ENCODE measurements at places on chromosomes 3 and 15.

DNA sequence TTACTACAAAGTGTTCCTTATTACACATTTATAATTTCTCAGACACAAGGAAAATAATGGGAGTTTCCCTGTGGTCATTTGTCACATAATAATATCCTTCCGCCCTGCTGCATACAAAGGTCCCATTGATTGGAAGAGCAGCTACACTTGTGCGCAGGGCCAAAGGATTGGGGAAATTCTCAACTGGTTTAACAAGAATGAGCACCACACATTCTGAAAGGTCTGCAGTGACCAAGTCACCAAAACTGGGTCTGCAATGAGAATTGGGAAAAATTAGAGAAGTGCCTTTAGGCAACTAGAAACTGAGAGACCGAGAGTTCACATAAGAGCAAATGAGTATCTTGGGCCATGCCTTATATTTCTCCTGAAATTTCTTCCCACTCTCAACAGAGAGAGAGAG is 98.2 kb upstream of the NR2F2 start:
- peaks cover 18% of the 10 kb centered on the region for H3K4me1 ChIP-seq
- no peak overlapping the region for H3K4me3 ChIP-seq
- no peaks in the 10 kb centered on the region for H3K27me3 ChIP-seq
- DNase-seq = no peak

GRCh38 chr3:23174426-23175039 is 28.6 kb upstream of the UBE2E2 start:
- H3K4me1 ChIP-seq = no peaks in the 10 kb centered on the region
- H3K27ac ChIP-seq = no peak overlapping the region
- no peaks in the 10 kb centered on the region for H3K36me3 ChIP-seq

GRCh38 chr3:124121379-124122312 is 129.7 kb upstream of the ROPN1 start:
- H3K27me3 ChIP-seq = no peaks in the 10 kb centered on the region
- H3K27ac ChIP-seq = no peak overlapping the region
- H3K36me3 ChIP-seq = no peaks in the 10 kb centered on the region
- H3K4me1 ChIP-seq = peaks cover 20% of the 10 kb centered on the region
- no peak for DNase-seq

- peak overlapping the region; percentile 98 for H3K4me3 ChIP-seq
- no peaks in the 10 kb centered on the region for H3K36me3 ChIP-seq
- no peak for DNase-seq
- H3K27me3 ChIP-seq = no peaks in the 10 kb centered on the region
- peak overlapping the region; percentile 94 for H3K27ac ChIP-seq
These were observed 1.0 kb downstream of the MAPKAPK3 start for GRCh38 chr3:50617911-50618481.

DNA sequence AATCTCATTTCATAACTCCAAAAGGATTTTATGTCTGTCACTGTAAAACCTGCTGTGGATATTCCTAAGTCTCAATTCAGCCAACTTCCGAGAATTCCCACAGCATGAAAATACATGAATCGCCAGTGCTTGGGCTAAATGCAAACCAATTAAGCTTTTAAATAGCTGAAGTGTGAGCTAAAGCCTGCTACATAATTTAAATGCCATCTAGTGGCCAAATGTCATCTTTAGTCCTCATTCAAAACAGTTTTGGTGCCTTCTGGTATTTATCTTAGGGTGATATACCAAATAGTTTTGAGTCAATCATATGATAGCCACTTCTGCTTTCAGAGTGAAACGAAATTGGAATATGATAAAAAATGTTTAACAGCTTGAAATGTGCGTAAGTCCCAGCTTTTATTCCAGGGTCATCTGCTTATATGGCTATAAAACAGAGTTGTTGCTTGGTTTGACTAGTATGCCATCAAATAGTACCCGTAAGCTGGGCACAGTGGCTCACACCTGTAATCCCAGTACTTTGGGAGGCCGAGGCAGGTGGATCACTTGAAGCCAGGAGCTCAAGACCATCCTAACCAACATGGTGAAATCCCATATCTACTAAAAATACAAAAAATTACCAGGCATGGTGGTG is 41.8 kb upstream of the CCNL1 start:
- H3K27me3 ChIP-seq = no peaks in the 10 kb centered on the region
- no peak overlapping the region for H3K4me3 ChIP-seq
- no peaks in the 10 kb centered on the region for H3K36me3 ChIP-seq
- DNase-seq = no peak
- H3K27ac ChIP-seq = no peak overlapping the region

- H3K4me3 ChIP-seq = no peak overlapping the region
These were observed 291.8 kb downstream of the EDEM1 start for GRCh38 chr3:5479229-5479799.

DNA sequence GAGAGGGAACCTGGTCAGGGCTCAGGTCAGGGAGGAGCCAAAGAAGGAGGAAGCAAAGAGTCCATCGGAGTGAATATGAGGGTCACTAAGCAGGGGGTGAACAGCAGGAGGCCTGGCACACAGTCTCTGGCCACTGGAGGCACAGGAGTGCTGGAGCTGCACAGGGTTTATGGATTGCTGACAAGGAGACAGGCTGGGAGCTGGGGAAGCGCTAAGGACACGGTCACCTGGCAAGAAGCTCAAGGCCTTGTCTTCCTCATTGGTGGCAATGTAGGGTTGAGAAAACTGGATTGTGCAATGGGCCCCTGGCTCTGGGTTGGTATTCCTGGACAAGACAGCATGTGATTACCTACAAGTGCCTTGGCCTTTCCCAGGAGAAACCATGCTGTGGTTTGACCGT is 5.8 kb upstream of the CAMP start:
- H3K4me1 ChIP-seq = peaks cover 30% of the 10 kb centered on the region
- no peaks in the 10 kb centered on the region for H3K36me3 ChIP-seq
- no peaks in the 10 kb centered on the region for H3K27me3 ChIP-seq
- DNase-seq = no peak
- H3K27ac ChIP-seq = no peak overlapping the region

GRCh38 chr3:15579051-15579450 is 22.3 kb downstream of the HACL1 start:
- H3K36me3 ChIP-seq = peaks cover 30% of the 10 kb centered on the region
- H3K27ac ChIP-seq = no peak overlapping the region
- DNase-seq = no peak
- H3K4me3 ChIP-seq = no peak overlapping the region
- H3K27me3 ChIP-seq = no peaks in the 10 kb centered on the region

GRCh38 chr3:123791417-123791816 is 92.7 kb downstream of the MYLK start:
- H3K4me3 ChIP-seq = no peak overlapping the region
- H3K27ac ChIP-seq = no peak overlapping the region
- H3K4me1 ChIP-seq = no peaks in the 10 kb centered on the region
- H3K36me3 ChIP-seq = no peaks in the 10 kb centered on the region
- no peaks in the 10 kb centered on the region for H3K27me3 ChIP-seq

DNA sequence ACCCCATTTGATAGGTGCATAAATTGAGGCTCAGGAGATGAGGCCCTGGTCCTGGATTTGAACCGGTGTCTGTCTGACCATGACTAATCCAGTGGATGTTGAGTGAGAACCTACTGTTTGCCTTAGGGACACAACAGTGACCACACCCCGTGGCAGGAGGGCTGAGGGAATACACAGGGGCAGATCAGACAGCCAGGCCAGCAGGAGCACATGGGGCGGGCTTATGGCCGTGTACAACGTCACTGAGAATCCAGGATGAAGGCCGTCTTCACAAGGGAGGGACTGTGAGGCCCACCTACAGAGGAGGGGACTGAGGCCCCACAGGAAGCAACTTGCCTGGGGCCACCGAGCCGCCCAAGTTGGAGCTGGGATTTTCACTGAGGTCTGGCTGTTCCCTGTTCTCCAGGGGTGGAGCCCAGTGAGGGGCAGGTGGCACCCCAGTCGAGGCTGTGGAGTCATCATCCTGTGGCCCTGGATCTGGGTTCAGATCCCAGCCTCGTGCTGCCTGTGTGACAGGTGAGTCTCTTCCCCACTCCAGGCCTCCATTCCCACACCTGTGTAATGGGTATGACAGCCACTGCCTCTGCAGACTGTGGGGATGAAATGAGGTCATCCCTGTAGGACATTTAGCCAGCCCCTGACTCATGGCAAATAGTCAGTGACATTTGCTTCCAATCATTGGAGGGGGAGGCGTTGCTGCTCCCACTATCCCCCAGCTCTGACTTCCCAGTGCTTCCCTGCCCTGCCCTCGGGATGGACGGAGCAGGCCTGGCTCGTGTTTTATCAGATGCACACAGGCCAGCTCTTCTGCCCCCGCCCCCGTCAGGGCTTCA is 6.3 kb upstream of the PLXND1 start:
- H3K4me3 ChIP-seq = no peak overlapping the region
- peaks cover 62% of the 10 kb centered on the region for H3K4me1 ChIP-seq
- H3K36me3 ChIP-seq = no peaks in the 10 kb centered on the region
- H3K27ac ChIP-seq = peak overlapping the region; percentile 71

DNA sequence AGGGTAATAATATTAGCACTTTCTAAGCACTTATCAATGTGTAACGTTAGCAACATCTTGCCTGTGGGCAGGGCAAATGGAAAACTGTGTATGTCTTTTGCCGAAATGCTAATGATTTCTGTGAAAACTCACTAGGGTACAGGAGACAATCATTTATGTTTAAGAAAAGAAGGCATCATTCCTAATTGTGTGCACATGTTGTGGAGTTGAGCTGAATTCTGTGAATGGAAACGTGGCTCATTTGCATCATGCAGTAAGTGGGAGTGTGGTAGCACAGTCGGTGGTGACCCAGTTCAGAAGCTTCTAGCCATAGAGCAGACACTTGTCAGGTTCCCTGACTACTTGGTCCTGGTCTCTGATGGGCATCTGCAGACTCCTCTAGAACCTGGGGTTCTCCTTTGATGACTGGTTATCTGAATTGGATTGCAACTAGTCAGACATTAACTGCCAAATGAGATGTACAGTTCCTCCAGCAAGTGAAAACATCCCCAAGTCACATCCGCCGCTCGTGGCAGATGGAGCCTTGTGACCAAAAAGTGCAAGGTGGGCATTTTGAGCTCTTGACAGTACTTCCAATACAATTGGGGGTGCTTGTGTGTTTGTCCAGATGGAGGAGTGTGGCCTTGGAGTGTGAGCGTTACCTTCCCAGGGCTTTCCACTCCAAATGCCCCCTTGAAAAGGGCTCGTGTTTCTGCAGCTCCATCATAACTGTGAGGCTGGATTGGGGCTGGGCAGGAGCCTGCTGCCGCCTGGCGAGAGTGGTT is 21.5 kb downstream of the MRPS25 start:
- peaks cover 69% of the 10 kb centered on the region for H3K36me3 ChIP-seq
- H3K27me3 ChIP-seq = no peaks in the 10 kb centered on the region
- H3K4me1 ChIP-seq = peaks cover 7% of the 10 kb centered on the region

DNA sequence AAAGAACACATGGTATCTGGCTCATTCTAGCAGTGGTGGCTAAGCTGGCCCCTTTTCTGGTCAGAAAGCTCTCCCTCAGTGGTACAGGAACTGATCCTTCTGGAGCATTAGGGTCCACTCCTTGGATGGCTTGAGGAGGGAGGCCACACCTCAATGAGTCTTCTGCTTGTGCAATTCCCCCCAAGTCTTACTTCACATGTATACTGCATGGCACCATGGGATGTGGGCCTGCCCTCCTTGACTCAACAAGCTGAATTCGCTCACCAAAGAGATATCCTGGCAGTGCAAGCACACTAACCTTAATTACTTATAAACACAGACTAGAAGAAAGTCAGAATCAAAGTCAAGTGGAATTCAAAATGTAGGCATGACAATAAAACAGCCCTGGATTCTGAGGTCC is 133.8 kb upstream of the SLC2A2 start:
- H3K4me1 ChIP-seq = no peaks in the 10 kb centered on the region
- no peak overlapping the region for H3K27ac ChIP-seq
- H3K4me3 ChIP-seq = no peak overlapping the region
- H3K36me3 ChIP-seq = no peaks in the 10 kb centered on the region
- DNase-seq = no peak
- no peaks in the 10 kb centered on the region for H3K27me3 ChIP-seq

GRCh38 chr3:119428538-119428937 is 34.9 kb downstream of the TMEM39A start:
- no peak overlapping the region for H3K27ac ChIP-seq
- peaks cover 54% of the 10 kb centered on the region for H3K36me3 ChIP-seq
- no peak for DNase-seq
- H3K4me3 ChIP-seq = no peak overlapping the region
- H3K27me3 ChIP-seq = no peaks in the 10 kb centered on the region
- no peaks in the 10 kb centered on the region for H3K4me1 ChIP-seq

DNA sequence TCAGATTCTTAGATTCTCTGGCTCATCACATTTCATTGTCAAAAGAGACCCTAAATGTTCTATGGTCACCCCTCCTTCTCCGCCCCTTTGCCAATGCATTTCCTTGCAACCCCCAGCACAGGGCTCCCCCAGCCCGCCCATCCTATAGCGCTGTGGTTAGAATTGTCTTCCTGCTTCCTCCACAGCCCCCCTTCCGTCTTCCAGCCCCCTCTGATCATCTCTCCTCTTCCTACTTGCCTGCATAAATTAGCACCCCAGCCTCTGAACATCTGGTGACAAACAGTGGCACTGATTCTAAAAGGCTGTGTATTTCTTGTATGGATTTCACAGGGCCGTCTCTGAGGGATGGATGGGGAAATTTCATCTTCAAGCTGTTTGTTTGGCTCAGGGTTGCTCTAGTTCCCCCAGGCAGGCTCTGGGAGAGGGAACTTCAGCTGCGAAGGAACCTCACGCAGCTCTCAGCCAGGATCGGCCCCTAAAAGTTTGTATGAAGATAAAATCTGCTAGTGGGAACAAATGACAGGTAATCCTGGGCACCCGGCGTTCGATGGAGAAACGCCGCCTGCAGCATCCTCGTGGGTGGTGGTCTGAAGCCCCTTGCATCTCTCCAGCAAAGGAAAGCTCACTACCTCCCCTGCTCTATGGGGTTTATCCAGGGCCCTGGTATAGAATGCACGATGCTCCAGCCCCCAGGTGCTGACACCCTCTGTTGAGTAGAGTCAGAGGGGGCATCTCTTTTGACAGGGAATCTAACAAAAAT is 83.0 kb downstream of the WNT7A start:
- DNase-seq = no peak
- no peak overlapping the region for H3K27ac ChIP-seq
- H3K4me1 ChIP-seq = no peaks in the 10 kb centered on the region
- H3K27me3 ChIP-seq = no peaks in the 10 kb centered on the region
- H3K4me3 ChIP-seq = no peak overlapping the region

GRCh38 chr3:136712941-136713340 is 39.2 kb downstream of the STAG1 start:
- H3K4me3 ChIP-seq = no peak overlapping the region
- peaks cover 13% of the 10 kb centered on the region for H3K4me1 ChIP-seq
- H3K27ac ChIP-seq = no peak overlapping the region
- H3K36me3 ChIP-seq = no peaks in the 10 kb centered on the region

All from vagina (tissue), 2 donors.